ENCODE measurements at places on chromosomes 1 and 21.

- DNase-seq = no peak
These were observed 16.8 kb downstream of the DUSP10 start for GRCh38 chr1:221724931-221725605.

- DNase-seq = no peak
These were observed 35.7 kb upstream of the LIN9 start for GRCh38 chr1:226344441-226345259.

DNA sequence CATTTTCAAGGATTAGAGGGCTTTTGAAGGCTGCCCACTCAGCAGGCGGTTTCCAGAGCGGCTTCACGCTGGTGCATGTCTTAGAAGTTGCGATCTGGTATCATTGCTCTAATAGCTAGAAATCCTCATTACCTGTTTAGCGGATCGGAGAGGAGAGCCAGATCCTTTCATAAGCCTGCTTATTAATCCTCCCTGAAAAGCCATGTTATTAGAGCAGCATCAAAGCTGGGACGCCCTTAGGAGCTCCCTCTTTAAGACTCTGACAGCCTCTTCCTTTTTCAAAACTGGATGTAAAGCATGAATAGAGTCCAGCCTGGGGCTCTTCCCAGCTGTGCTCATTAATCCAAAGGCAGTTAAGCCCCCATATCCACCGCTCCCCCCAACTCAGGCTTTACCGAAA lies 13.9 kb upstream of the CTSE start:
- DNase-seq = no peak

- DNase-seq = no peak
These were observed 2.6 kb upstream of the FMOD start for GRCh38 chr1:203353486-203353885.

DNA sequence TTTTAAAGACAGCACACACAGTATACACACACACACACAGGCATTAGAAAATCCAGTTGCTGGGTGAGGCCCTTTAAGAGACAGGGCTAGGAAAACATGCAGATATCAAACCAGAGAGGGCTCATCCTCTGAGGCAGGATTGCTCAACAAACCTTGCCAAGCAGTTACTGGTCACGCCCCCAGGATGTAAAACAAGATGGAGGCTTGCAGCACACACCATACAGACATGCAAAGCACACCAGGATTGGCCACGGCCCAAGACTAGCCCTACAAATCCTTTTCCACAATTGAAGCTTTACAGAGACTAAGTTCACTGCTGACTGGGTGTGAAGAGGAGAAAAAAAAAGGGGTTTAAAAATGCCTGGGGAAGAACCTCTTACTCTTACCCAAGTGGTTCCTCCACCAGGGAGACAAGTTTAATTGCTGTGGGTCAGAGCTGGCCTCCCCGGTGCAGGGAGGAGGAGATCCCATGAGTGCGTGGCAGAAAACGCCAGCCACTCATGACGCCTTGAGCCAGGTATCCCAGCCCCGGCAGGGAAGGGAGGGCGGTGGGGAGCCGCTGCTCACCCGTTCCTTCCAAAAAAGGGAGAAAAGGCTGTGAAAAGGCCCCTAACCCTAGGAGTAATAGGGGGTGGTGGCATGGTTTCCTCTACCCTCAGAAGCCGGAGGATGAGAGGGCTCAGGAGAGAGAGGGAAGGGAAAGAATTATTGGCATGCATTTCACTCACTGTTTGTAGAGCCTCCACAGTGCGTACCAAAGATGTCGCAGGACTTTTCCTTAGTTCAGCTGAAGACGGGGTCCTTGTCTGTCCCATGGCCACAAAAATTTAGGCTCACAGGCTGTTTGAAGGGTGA lies 594.6 kb upstream of the ZP4 start:
- DNase-seq = peak; percentile 56

Measured in Calu3 (cell line).